ENCODE measurements at places on chromosomes 5 and 9.

- DNase-seq = no peak
Measured at GRCh38 chr5:79255786-79256557, 20.0 kb downstream of the JMY start.

GRCh38 chr5:147504011-147504410 lies 5.9 kb downstream of the DPYSL3 start:
- no peak for DNase-seq

DNA sequence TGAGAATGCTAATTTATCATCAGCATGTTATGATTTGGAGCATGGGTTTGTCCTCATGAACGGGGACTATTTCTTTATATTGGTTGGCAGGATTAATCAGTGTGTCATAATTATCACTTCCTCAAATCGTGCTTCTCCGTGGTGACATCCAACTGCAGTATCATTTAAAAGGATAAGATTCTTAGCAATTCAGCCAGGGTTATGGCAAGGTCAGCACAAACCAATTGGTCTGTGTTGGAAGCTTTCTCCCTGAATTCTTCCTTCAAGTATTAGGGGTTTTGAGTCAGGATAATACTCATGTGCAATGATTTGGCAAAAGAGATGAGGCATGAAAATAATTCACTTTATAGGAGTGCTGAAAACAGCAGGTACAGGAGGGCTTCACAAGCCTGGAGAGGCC lies 5.5 kb upstream of the CAMLG start:
- no peak for DNase-seq

DNA sequence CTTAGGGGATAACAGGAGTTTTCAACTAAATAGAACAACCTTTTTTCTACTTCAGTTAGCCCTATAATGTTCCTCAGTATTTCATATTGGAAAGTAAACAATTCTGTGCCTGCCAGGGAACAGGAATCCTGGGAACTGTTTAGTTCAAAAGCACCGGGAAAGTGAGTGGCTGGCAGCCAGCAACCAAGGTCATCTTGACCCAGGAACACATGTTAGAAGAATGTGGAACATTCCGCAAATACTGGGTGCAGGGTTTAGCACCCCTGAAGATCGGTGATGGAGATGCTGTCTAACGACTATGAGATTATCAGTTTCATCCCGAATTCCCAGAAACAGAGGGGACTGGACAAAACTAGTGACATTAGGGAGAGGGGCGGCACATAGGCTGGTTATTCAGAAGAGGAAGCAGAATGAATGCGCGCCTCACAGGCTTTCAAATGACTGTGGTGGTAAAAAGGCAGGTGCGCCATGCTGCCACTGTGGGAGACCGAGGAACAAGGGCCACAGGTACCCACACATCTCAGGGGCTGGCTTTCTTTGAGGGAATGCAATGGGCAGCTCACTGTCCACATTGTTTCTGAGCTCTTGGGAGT lies 51.2 kb downstream of the IPPK start:
- no peak for DNase-seq

DNA sequence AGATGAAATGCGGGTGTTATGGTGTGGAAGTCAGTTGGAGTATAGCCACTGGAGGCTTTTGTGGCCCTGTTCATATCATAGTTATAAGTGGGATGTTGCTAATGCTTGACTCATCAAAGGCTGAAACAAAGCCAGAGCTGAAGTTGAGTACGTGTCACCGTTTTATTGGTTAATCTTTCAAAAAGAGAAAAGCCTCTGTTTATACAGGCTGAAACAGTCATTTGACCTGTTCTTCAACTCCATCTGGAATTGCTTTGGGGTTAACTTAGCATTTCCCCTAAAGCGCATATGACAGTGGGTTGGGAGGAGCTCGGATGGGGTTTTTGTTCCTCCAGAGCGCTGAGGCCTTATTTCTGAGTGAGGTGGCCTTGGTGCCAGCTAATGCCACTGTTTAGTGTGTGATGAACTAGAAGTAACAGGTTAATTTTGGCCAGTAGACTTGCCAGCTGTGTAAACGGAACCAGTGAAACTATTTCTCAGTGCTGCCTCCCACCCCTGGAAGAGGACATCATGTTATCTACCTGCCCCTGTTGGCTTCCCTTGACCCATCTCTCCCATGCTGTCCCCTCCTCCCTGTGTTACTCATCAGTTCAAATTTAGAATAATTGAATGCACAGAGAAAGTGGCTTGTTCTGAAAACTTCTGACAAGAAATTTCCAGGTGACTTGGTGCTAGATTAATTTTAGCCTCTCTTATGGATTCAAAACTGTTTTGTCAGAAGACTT lies 34.2 kb downstream of the MTAP start:
- DNase-seq = no peak

DNA sequence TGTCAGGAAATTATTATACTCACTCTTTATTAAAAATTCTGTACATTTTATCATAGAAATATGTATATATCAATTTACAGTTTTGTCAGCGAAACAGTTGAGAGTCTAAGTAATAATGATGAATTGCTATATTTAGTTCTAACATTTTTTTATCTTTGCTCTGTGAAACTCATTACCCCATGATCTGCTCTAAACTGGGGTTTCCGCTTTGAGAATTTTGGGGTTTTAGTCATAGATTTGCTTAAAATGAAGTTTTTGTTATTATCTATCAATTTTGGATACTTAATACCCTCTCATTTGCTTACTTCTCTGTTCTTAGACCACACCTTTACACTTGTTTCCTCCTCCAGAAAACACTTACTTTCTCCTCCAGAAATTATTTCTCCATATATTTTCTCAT lies 333.8 kb upstream of the MPDZ start:
- DNase-seq = no peak

DNA sequence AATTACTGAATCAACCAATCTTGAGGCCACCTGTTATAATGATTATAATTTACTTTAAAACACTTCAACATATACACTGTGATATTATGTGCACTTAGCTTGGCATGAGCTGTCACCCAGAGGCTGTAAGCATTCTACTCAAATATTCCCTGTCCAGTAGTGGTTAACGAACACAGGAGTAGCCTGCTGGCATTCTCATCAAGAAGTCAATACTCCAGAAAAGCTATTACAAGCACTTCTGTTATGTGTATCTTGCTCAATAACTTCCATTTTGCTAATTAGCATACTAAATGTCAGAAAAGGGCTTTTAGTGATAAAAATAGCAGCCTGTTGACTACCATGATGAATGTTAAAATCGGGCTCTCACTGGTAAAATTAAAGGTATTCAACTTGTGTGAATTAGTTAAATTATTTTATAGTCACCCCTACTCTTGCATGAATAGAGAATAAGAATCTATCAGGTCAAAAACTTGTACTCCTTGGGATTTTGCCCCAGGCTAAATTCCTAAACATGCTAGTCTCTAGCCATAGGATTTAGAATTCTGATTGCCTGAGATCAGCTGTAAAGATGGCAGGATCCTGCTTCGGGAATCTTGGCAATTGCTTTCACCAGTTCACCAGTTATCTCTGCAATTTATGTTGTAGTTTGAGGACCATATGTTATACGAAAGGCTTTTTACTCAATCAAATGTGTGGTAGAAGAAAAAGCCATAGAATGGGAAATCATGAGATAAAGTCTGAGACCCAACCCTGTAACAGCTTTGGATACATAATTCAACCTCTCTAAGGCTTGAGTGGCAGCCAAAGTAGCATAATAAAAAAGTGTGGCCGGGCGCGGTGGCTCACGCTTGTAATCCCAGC lies 43.4 kb upstream of the PAM start:
- no peak for DNase-seq

GRCh38 chr5:4145511-4145910 lies 549.9 kb downstream of the IRX1 start:
- no peak for DNase-seq

DNA sequence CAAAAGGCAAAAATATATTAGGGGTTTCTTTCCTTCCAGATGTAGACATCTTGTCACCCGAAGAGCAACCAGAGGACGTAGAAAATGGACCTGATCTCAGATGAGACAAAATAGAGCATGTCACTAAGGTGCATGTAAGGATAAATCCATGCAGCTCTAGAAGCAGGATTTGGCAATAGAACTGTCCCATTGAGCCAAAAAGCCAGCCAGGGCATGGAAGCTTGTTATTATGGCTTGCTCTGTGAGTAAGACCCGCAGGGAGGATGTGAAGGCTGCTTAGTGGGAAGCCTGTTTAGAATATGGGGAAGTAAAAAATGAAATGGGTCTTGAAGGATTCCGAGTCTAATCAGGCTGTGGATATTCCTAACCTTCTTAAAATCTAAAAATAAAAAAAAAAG lies 165.6 kb upstream of the MPDZ start:
- DNase-seq = no peak

- DNase-seq = no peak
Measured at GRCh38 chr5:91591076-91591475, 208.0 kb upstream of the ARRDC3 start.

DNA sequence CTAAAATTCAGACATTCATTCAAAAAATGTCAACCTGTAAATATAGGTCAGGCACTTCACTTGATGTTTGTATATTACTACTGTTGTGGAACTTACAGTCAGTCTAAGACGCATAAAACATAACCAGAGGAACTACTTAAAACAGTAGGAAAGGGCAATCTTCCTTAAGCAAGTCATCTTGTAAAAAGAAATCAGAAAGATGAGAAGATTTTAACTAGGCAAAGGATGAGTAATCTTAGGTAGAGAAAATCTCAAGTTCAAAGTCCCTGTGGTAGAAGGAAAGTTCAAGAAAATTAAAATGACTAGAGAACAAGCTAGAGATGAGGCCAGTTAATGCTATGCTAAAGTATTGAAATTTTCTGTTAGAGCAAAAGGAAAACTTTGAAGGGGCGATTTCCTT lies 152.4 kb downstream of the RAPGEF6 start:
- DNase-seq = no peak

- no peak for DNase-seq
Measured at GRCh38 chr9:75071530-75072122, 16.3 kb downstream of the NMRK1 start.

GRCh38 chr5:54663866-54664265 lies 146.3 kb downstream of the SNX18 start:
- DNase-seq = no peak

- peak; percentile 70 for DNase-seq
Measured at GRCh38 chr9:124774129-124774978, 2.6 kb upstream of the OLFML2A start.

- DNase-seq = no peak
Measured at GRCh38 chr5:124812771-124813358, 66.4 kb upstream of the ZNF608 start.

DNA sequence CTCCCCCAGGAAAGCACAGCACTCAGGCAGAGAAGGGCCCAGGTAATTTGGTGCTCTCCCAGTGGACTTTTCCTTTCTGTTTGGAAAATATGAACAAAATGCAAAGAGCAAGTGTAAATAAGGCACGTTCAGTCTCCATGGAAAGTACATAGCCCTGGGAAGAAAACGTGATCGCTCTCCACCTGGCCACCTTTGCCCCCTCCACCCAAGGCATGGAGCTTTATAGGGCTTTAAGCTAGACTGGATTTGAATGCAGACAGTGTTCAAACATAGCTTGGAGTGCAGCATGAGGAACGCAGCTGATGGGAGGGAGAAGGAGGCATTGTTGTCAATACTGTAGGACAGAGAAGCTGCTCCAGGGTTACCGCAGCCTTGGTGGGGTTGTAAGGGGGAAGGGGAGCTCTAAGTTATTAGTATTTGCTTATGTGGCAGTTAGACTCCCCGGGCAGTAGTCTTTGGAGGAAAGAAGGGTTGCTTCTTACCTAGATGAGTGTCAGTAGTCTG lies 500.2 kb downstream of the SPOCK1 start:
- no peak for DNase-seq

DNA sequence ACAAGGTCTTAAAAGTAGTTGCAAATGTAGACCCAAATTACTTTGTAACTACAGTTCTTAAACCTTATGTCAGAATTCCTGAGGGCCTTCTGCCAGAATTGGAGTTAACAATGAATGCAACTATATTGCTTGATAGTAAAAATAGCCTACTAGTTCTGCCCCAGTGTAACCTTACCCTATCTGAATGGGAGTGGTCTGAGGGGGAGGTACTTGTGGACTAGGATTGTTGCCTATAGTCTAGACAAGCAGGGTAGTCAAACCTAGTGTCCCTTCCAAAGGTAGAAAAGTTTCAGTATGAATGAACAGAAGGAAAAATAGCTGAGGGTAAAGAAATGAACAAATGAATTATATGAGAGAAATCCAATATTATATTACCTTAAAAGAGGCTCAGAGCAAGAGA lies 242.2 kb downstream of the PJA2 start:
- no peak for DNase-seq

- DNase-seq = no peak
Measured at GRCh38 chr5:95711501-95712346, 19.4 kb upstream of the RHOBTB3 start.

DNA sequence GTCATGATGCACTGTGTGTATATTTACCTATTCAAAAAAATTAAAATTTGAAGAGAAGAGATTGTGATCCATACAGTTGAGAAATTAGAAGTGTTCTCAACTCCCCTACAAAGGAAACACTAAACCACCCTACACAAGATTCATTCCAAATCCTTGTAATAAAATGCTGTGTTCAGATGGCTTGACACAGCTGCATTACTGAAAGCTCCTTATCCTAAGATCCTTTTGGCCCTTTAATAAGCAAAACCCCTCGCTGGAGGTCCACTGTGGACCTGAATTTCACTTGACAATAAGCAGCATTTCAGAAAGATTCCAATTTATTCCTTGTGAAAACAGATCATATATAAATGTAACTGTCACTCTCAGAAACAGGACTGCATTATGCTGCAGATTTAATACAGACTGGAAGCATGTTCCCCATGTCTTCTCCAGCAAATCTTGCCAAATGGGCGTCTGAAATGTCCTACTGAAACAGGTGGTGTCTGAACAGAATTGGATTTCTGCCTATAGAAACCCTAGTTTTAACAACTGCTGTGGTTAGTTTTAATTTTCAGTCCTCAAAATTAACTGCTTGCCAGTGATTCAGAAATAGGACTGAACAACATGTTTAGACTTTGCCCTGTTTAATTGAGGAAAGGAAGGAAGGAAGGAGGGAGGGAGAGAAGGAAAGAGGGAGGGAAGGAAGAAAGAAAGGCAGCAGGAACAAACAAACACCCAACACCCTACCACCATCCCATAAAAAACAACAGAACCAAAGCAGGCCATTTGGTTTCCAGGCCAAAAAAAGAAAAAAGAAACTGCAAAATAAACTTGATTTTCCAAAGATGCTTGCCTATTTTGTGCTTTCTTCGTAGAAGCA lies 179.6 kb downstream of the MLLT3 start:
- DNase-seq = no peak

GRCh38 chr5:116370149-116370548 lies 204.5 kb downstream of the SEMA6A start:
- no peak for DNase-seq

- DNase-seq = no peak
Measured at GRCh38 chr5:107541400-107541799, 129.3 kb downstream of the EFNA5 start.

- DNase-seq = no peak
Measured at GRCh38 chr9:19446361-19446861, 37.6 kb downstream of the ACER2 start.
